ENCODE measurements at places on chromosomes 7 and 10.
A peak's percentile ranks its signal among the peaks of the same experiment; 100 is the strongest.

DNA sequence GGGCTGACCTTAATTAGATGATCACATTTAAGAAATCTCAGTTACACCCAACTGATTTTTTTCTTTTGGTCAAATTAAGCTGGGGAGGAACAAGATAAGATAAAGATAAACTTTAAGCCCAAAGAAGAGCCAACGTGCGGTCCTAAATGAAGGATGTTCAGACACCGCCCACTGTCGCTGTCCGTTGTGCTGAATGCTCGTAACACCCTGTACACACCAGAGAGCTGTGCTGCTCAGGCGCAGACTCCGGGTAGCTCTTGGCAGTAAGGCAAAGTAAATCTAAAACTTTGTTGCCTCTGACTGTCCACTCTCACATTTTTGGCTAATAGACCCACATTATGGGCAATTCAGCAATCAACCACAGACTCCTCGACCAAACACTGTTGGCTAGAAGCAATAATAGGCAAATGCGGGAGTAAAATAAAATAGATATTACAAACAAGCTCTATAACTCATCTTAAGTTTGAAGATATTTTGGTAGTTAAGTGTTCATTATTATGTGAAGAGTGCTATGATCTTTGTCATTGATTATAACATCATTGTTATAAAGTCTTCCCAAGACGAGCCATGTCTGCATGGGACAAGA, 57.1 kb downstream of the PLPP4 start:
- peak; percentile 53 for DNase-seq

GRCh38 chr7:66323114-66323796, 118.1 kb downstream of the TPST1 start:
- no peak for DNase-seq

GRCh38 chr10:109587366-109587765, 335.9 kb downstream of the XPNPEP1 start:
- DNase-seq: no peak

GRCh38 chr10:107284187-107284586, 119.7 kb upstream of the SORCS1 start:
- DNase-seq: no peak

DNA sequence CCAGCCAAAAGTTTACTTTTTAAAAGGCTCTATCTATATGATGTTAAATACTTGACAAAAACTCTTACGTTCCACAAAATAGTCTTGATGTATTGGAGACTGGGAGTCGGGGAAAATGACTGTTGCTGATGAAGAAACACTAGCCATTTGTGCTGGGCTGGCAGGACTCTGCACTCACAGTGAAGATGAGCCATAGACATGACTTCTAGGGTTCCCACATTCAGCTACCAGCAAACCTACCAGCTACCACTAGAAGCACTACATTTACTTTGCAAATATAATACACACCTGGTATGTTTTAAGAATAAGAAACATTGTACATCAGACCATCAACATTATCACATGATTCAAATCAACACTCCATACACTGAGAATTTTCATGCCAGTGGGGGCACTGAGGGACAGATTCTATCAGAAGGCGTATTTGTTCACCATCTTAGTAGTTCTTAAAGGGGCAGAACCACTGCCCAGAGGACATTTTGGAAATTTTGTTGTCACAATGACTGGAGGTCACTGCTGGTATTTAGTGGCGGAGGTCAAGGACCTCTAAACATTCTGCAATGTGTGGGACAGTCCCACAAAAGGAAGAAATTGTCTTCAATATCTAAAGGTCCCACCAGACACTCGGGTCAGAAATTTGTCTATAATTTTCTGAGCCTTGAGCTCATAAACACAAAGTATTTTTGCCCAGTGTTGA, 52.3 kb downstream of the PARD3 start:
- no peak for DNase-seq

DNA sequence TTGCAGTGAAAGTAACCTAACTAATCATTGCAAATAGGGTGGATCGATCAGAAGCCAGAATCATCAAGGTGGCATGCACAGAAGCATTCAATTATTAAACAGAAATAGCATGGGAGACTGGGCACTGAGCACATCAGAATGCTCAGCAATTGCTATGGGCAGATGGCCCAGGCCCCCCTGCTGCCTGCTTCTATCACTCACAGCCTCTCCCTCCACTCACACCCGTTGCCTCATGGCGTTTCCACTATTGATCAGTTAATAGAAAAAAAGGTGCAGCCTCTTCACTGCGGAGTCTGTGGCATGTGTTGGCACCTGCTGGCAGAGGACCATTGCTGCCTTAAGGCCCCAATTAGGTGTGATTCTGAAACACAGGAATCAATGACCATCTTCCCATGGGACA, 11.2 kb upstream of the HTR5A start:
- no peak for DNase-seq

- no peak for DNase-seq
Measured at GRCh38 chr7:150665896-150666295, 19.6 kb upstream of the GIMAP2 start.

GRCh38 chr10:48533951-48534720, 70.7 kb downstream of the ARHGAP22 start:
- peak; percentile 61 for DNase-seq

- DNase-seq: no peak
Measured at GRCh38 chr7:117126676-117127075, 173.4 kb downstream of the ST7 start.

DNA sequence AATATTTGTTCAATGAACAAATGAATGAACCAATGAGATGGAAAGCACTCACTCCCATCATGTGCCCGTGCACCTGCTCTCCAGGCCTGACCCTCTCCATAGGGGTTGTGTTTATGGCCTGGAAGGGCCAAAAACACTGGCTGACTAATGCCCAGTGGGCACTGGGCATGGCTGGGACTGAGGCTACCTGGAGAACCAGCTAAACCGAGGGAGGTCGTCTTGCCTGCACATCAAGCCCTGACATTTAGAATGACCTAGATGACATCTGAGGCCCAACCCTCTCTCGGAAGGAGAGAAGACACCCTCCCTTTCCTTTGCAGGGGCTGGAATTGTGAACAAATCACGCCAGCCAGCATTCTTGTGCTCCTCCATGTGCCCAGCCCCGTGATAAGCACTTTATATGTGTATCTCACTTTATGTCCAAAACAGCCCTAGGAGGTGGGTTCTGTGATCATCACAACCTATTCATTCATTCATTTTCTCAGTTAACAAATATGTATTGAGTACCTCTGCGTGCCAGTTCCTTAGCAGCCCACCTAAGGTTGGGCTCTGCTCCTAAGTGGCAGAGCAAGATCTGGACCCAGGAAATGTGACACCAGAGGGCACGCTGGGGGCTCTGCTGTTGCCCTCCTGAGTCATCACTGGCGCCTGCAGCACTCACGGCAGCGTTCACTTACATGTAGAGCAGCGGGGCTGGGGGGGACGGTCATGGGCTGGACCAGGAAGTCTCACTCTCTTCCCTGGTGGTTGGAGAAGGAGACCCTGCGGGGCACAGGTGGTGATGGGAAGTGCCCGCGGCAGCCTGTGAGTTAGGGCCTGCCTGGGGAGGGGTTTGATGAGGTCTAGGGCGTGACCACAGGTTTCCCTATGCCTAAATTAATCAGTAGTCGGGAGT, 52.0 kb downstream of the TSPAN15 start:
- no peak for DNase-seq

DNA sequence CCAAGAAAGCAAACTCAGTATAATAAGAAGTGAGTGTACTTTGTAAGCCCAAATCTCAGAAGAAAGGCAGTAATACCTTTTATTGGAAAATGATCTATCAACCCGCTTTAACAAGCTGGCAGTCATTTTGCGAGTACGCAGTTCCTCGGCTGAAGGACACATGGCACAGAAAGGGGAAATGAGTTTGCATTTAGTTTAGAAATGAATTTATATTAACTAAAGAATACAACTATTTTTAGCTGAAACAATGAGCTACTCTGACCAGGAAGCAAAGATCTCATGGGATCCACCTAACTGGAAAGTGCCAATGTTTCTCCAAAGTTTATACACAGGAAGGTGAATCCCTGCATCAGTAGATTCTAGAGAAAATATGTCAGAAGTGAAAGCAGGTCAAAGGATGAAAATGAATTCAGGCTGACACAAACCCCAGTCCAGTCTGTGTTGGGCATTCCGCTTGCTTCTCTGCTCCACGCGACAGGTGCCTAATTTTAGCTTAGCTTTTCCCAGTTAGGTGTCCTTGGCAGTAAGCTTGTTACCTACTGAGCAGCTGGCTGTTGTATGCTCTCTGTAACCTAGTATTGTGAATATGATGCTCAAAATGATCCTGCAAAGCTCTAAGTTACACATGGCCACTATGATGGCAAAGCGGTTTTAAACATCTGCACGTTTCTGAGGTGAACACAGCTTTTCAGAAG, 112.8 kb downstream of the LARP4B start:
- DNase-seq: no peak

- DNase-seq: no peak
Measured at GRCh38 chr7:143499743-143500348, 22.2 kb downstream of the TAS2R41 start.

- no peak for DNase-seq
Measured at GRCh38 chr7:1853431-1853985, 183.4 kb downstream of the ELFN1 start.

DNA sequence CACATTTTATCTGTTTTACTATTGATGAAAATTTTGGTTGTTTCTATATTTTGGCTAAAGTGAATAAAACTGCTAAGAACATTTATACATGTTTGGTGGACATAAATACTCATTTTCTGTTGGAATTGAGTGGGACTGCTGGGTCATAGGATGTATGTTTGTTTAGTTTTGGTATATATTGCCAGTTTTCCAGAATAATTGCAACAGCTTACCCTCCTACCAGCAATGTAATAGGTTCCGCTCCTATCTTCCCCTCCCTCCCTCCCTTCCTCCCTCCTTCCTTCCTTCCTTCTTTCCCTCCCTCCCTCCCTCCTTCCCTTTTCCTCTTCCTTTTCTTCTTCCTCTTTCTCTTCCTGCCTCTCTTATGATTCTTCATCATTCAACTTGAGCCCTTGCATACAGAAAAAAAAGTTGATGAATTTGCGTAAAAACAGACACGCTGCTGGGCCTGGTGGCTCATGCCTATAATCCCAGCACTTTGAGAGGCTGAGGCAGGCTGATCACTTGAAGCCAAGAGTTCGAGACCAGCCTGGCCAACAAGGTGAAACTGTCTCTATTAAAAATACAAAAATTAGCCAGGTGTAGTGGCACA, 23.5 kb downstream of the VKORC1L1 start:
- DNase-seq: no peak

DNA sequence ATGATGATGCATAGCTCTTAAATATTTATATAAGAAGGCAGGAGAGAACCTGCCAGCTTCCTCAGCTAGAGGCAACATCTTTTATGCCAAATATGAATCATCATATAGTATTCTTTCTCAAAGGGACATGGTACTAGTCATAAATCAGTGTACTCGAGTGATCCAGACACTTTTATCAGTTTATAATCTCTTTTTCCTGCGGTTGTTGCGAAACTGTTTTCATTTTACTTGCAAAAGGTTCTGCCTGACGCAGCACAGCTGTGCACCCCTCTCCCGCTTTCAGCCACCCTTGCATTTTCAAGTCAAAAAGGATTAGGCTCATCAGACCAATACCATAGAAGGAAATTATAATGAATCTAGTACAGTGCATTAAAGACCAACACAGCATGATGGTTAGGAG, 332.3 kb upstream of the PRKCQ start:
- no peak for DNase-seq

DNA sequence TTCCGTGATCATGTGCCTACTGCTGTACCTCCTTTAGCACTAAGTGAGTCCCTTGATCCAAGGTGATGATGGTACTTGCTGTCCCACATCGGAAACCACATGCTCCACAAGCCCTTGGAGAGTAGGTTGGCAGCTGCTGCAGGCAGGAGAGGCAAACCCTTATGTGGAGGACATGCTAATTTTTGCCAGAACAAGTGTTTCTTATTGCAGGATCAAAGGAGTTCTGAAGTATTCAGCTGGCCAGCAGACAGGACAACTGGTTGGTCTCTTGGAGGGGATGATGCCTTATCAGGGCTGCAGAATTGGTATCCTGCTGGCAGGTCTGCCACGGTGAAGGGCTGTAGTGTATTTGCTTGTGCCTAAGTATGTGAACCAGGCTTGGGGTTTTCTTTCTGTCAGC, 36.8 kb downstream of the NACAD start:
- DNase-seq: no peak

- DNase-seq: no peak
Measured at GRCh38 chr7:68914006-68914405, 684.3 kb upstream of the AUTS2 start.
